ENCODE measurements at places on chromosomes 13 and 19.
A peak's percentile ranks its signal among the peaks of the same experiment; 100 is the strongest.

- no peak for DNase-seq
Measured at GRCh38 chr13:52899206-52899605, 50.8 kb upstream of the PCDH8 start.

DNA sequence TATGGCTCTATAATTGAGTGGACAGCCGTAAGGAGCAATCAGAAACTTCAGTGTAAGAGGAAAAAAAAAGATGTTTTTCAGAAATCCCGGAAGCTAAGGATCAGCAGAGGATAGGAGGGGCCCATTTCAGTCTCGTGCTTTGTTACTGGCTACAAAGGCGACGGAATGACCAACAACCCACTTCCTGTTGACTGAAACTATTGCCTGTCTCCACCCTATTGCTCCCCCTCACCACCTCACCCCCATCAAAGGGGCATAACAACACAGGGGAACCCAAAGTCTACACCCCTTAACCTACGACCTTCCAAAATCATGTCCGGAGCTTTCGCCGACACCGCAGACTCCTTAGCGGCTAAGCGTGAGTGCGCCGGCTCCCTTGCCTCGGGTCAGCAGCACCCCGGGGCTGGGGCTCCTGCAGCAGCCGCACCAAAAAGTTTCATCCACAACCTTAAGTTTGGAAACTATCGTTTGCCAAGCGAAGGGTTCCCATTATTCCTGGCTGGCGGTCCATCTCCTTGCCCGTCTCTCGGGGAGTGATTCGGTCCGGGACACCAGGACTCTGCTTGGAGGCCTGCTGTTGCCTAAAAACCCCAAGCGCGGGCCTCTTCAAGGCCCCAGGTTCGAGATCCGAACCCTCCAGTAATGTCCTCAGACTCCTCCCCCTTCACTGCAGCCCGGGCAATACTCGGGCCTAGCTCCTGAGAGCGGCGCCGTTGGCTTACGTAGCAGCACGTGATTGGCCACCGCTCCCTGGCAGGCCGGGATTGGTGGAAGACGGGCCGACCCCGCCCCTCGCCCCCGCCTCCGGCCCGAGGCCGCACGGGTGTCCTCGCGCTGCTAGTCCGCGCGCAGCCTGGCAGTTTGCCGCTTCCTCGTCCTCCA, at the start of gene TPP2:
Gene TPP2 (plus strand): TSS at position 840 of the 882 bp plus-strand sequence. CDS start 53 bp downstream, outside the sequence.
- DNase-seq, result peak; percentile 92

DNA sequence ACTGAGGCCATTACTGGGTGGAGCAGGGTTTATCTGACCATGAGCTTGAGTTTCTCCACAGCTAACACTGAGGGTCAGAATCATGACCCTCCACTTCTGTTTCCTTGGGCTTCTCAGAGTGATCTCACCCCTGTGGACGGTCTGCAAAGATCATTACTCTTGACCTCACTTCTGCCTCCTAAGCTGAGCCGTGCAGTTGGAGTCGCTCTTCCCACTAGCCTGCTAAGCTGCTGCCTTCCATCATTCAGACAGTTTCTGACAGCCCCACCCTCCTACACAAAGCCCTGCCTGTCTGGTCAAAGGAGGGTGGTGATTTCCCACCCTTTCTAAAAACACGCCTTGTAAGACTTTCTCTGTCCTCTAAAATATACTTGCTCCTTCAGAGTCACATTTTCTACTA, 9.3 kb upstream of the FRY start:
- no peak for DNase-seq

GRCh38 chr13:99501848-99502301, 603 bp downstream of the TM9SF2 start:
- DNase-seq, result no peak

GRCh38 chr13:79691826-79692225, 210.9 kb downstream of the NDFIP2 start:
- no peak for DNase-seq

DNA sequence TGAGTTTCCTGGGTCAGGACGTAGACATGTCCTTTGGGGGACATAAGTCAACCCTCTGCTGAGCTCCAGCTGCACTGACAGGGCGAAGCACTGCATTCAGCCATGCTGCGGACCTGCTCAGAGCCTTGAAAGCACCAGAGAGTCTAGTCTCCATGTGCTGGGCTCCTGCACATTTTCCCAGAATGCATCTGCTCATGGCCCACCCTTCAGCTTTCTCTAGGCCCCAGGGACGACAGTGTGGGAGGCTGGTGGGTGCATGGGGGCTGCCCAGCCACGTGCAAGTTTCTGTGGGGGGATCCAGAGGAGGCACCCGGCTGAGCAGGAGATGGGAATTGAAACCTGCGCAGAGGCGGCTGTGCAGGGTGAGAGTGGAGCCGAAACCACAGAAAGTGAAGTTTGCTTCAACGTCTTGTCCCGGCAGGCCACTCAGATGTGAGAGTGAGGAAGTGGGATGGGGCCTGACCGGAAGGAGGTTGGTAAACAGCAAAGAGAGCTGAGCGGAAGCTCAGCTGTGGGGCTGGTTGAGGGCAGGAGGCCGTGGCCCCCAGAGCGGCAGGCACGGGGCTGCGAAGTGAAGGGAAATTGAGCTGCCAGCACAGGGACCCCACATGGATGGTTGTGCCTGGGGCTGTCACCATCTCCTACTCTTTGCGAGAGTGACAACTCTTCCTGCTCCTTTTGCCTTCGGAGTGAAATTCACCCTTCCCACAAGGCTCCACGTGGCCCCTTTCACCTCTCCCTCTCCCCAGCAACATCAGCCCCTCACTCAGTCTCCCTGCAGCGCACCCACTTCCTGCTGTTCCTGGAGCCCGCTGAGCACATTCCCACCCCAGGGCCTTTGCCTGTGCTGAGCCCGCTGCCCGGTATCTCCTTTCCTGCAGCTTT, 11.8 kb downstream of the PGLS start:
- no peak for DNase-seq

DNA sequence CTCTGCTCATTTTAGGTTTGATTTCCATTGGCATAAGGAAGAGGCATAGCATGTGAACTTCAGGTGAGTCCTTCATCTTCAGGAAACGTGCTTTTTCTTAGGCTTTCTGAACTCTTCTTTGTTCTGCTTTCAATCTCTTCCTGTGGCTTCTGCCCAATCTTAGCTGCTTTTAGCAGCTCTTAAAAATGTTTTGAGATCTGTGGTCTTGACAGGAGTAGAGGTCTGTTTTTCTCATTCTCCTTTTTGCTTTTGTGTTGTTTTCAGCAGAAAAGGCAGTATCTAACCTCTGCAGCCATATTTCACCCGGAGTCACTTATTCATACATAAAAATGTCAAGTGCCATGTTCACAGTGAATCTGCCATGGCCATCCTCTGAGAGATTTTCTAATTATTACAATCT, 120.3 kb downstream of the LIG4 start:
- DNase-seq, result no peak

DNA sequence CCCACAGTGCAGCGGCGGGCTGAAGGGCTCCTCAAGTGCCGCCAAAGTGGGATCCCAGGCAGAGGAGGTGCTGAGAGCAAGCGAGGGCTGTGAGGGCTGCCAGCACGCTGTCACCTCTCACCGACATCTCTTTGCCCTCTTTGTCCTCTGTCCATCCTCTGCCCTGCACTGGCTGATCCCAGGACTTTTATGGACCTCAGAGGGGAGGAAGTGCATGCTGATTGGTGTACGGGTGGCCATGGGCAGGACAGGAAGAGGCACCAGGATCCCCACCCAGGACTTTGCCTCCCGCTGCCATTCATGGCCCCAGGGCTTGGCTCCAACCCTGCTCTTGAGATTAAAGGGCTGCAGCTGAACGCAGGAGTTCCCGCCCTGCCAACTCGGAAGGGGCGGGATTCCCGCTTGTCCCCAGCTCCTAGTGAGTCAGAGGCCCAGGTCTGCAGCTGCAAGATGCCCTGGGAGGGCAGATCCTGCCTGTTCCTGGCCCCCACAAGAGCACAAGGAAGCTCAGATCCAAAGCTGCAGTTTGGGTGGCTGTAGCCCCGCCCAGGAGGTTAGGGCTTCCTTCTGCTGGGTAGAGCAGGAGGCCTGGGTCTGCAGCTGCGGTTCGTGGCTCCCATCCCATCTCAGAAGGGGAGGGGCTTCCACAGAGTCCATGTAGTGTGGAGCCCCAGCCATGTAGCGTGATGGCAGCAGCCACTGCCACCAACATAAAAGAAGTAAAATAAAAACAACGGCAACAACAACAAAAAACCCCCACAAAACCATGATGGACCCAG, 1716.7 kb downstream of the SLITRK1 start:
- DNase-seq, result no peak

GRCh38 chr19:1860042-1860775, 3.2 kb downstream of the KLF16 start:
- no peak for DNase-seq

DNA sequence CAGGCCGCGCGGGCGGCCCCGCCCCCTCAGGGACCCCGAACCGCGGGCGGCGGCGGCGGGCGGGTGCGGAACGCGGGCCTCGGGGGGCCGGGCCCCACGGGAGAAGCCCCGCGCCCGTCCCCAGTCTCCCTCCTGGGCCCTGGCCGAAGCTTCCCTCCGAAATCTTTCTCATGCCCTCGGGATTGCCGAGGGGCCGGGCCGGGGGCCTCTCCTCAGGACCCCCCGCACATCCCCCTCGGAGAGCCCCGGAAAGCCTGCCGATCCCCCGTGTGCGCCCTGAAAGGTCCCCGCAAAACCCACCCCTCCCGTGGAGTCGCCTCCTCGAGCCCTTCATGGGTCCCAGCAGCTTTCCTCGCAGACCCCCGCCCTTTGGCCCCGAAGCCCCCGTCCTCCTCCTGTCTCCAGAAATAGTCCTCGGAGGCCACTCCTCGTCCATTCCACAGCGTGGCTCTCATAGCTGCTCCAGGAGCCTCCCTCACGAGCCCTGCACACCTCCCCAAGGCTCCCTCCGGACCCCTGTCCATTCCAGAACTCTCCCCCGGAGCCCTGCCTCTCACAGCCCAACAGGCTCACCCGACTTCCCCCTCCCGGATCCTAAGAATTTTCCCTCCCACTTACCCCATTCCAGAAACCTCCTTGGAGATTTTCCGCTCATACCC, 555 bp downstream of the SAMD4B start:
- DNase-seq, result no peak

DNA sequence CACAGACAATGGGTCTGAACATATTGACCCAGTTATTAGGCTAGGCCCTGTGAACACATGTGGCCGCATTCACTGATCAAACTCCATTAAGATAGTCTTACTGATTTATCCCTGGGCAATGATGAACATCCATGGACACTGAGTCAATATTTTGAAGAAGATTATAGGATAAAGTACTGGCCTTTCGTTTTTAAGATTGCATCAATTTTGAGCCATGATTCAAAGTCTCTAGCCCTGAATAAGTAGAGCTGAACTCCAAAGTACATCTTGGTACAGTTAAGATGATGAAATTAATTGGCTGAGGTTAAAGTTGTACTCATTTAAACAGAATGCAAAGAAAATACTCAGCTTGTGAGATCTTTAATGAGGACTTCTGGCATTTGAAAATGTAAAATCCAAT, 1581.9 kb downstream of the EFNB2 start:
- DNase-seq, result no peak

DNA sequence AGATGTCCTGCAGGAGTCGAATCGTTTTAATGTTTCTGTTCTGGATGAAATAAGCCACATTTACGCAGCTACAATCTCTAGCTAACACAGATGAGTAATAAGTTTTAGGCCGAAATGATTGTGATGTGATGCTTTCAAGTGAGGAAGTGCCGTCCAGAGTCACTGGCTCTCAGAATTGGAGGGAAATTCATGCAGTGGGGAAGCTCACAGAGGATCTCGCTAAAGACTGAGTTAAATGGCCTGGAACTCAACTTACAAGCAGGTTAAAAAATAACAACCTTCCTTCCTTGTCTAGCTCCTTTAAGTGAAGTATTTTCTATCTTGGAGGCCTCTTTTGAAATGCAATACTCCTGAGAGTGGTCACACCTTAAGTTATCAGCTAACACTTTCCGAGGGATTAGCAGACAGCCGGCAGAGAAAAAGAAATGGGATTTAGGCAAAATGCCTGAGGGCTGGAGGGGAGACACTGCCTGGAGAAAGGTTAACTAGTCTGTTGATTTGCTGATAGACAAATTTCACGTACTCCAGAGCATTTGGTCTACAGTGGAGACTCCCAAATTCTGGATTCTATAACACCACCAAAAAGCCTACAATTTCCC, 74.2 kb downstream of the IRS2 start:
- no peak for DNase-seq

- no peak for DNase-seq
Measured at GRCh38 chr13:83440465-83440864, 441.8 kb downstream of the SLITRK1 start.

DNA sequence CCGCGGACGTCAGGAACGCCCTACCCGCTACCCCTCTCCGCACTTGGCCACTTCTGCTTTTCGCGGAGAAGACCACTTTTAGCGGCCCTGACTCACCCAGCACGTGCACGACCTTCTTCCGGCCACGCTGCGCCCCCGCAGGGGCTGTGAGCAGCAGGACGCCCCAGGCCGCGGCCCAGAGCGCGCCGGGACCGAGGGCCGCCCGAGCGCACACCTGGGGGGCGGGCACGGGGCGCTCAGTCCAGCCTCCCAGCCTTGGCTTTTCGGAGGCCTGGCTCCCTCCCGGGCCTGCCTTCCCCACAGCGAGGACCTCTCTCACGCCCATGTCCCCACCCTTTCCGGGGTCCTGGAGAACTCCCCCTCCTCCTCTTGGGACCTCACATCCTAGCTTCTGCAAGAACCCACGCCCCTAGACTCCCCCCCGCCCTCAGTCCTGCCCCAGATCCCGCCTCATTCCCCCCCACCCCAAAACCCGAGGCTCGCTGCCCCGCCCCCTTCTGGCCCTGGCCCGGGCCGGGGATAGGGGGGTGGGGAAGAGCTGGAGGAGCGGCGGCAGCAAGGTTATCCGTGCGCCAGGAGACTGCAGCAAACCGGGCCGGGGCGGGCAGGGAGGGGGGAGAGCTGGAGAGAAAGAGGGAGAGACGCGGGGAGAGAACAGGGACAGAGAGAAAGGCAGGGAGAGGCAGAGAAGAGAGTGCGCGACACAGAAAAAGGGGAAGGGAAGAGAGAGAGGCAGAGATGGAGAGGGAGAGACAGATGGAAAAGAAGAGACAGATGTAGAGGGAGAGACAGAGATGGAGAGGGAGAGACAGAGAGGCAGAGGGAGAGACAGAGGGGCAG, 11.5 kb downstream of the TM6SF2 start:
- no peak for DNase-seq

DNA sequence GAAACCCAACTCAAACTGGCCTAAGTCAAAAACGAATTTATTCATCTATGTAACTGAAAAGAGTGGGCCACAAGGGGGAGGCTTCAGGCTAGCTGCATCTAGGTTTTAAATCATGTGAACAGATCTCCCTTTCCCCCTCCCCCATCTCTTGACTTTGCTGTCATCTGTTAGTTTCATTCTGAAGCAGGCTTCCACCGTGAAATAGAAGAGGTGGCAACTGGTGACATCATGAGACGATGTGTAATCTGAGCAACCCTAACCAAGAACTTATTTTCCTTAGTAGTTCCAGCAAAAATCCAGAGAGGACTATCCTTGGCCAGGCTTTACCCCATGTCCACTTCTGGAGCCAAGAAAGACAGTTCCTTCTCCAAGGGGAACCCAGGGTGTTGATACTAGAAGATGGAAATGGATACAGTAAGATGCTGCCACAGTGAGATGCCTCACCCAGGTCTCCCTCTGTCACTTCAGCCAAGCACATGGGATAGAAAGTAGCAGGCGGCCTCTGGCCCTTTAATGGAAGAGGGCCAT, 9.4 kb downstream of the SAMD4B start:
- no peak for DNase-seq

- DNase-seq, result no peak
Measured at GRCh38 chr13:95098916-95099315, 202.3 kb downstream of the ABCC4 start.
